MCF 10A (cell line): ENCODE measurements at places on chromosomes 13 and 19. TPM values are rescaled to one million over a fixed set of nuclear protein-coding genes. Genes with fewer than 3 reads are reported as not detected.
A peak's percentile ranks its signal among the peaks of the same experiment; 100 is the strongest.

GRCh38 chr19:33794683-33795369 is 1.8 kb upstream of the KCTD15 start:
- H3K4me1 ChIP-seq = no peaks in the 10 kb centered on the region
- H3K4me3 ChIP-seq = peak overlapping the region; percentile 77
- peak overlapping the region; percentile 75 for H3K27ac ChIP-seq
- no peaks in the 10 kb centered on the region for H3K27me3 ChIP-seq
- no peak for DNase-seq

DNA sequence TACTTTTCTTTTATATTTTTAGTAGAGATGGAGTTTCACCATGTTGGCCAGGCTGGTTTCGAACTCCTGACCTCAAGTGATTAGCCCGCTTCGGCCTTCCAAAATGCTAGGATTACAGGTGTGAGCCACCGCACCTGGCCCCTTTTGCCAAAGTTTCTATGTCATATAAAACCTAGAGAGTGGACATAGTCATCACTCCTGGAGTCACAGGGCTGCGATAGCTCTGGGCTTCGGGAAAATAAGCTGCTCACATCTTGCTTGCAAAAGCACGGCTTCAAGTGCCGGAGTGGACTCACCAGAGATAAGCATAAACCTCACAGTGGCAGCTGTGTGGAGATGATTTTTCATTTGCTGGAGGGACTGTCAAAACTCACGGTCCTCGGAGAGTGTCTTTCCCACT is 171.2 kb downstream of the TEX29 start:
- no peak overlapping the region for H3K27ac ChIP-seq
- H3K36me3 ChIP-seq = no peaks in the 10 kb centered on the region
- H3K4me3 ChIP-seq = no peak overlapping the region
- no peak for DNase-seq
- no peaks in the 10 kb centered on the region for H3K4me1 ChIP-seq
- no peaks in the 10 kb centered on the region for H3K27me3 ChIP-seq

DNA sequence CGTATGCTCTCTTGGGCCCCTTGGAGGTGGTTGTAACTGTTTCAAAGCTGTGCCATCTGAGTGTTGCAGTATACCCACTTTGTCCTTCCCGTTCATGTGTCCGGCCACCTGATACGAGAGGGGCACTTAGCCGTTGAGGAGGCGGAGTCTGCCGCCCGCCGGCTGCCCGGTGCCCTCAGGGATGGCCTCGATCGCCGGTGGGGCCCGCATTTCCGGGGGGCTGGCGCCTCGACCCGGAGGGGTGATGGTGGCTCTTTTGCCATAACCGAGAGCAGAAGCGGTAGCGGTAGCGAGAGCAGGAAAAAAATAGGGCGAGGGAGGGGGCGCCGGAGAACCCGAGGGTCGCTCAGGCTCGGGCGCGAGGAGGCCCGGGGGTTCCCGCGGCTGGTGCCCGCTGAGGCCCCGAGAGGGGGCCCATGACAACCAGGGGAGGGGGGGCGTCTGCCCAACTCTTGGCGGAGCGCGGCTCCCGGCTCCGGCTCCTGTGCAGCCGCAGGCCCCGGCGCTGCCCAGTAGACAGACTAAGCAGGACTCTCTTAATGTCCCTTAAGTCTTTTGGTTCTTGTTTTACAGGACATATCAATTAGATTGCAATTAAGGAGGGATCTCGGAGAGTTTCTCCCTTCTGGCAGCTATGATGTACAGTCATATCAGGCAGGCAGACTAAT is 342.7 kb upstream of the SGCG start:
- H3K36me3 ChIP-seq = no peaks in the 10 kb centered on the region
- DNase-seq = no peak
- H3K27ac ChIP-seq = no peak overlapping the region
- no peaks in the 10 kb centered on the region for H3K27me3 ChIP-seq
- no peak overlapping the region for H3K4me3 ChIP-seq

DNA sequence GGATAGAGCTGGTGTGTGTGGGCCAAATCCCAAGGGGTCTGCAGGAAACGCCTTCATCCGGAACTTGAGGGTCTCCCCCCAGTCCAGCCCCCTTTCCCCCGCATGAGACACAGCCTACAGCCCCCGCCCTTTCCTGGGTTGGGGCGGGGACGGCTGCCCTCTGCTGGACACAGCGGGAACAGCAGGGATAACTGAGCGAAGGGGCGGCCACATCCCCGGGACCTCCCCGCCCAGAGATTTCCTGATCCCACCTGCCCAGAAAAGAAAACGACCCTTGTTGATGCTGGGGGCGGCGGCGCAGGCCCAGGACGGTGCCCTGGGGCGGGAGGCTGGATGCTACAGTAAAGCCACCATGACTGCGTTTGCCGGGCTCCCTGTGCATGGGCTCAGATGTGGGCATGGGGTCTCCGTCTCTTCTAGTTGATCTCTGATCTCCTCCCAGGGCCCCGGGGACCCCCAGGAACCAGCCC is 14.2 kb downstream of the ONECUT3 start:
- H3K27ac ChIP-seq = no peak overlapping the region
- DNase-seq = peak; percentile 48
- H3K27me3 ChIP-seq = peaks cover 31% of the 10 kb centered on the region
- H3K4me3 ChIP-seq = no peak overlapping the region
- H3K4me1 ChIP-seq = peaks cover 4% of the 10 kb centered on the region
- no peaks in the 10 kb centered on the region for H3K36me3 ChIP-seq

- H3K4me3 ChIP-seq = no peak overlapping the region
- no peaks in the 10 kb centered on the region for H3K4me1 ChIP-seq
- H3K27ac ChIP-seq = no peak overlapping the region
- DNase-seq = no peak
- no peaks in the 10 kb centered on the region for H3K27me3 ChIP-seq
These were observed 861.2 kb downstream of the UQCRFS1 start for GRCh38 chr19:28351761-28352160.

DNA sequence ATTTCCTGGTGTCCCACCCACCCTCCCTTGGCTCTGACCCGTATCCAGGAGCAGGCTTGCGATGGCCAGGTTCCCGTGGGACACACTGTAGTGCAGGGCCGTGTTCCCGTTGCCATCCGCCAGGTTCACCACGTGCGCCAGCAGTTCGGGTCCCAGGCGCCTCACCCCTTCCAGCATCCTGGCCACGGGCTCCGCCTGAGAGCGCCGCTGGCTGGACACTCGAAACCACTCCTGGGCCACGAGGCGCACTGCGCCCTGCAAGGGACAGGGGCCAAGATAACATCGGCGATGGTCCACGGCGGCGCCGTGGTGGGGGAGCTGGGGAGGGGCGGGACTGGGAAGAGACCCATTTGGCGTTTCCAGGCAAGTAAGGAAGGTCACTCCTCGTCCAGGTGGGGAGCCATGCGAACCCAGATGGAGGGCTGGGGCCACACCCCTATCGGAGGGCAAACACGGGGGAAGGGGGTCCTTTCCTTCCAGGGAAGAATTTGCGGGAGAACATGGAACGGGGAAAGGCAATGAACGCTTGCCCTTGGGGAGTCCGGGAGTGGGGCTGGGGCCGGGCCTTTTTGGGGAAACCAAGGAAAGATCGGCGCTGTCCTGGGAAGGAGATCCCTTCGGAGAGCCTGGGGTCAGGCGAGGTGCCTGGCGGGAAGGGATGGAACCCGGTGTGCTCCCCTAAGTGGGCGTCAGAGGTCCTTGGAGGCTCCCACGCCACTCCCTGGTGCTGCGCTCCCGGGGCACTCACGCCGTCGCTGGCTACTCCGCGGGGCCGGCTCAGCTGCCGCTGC is 9.9 kb downstream of the KANK3 start:
- no peaks in the 10 kb centered on the region for H3K27me3 ChIP-seq
- DNase-seq = no peak
- no peak overlapping the region for H3K27ac ChIP-seq
- no peak overlapping the region for H3K4me3 ChIP-seq
- H3K4me1 ChIP-seq = no peaks in the 10 kb centered on the region

Gene WDR62
- 5.2 and 6.2 TPM in 2 replicates for total RNA-seq
